Endothelial cell of umbilical vein (primary cell): ENCODE measurements at places on chromosomes 3 and 15. TPM values are rescaled to one million over a fixed set of nuclear protein-coding genes. Genes with fewer than 3 reads are reported as not detected.

Gene CDHR4
- total RNA-seq, result not detected in 2 replicates

Gene TIMP4
- total RNA-seq, result 0.40 TPM in 1 of 2 replicates, not detected in the other

Gene CFAP92
- 0.21 and 0.62 TPM in 2 replicates for total RNA-seq

Gene LRRC58
- total RNA-seq, result 11.9 and 12.3 TPM in 2 replicates

Gene IGSF10
- not detected in 2 replicates for total RNA-seq

Gene PDHB
- 59.3 and 60.8 TPM in 2 replicates for total RNA-seq

Gene MME
- total RNA-seq, result 8.4 and 10.5 TPM in 2 replicates

Gene CAMK2N2
- not detected in 2 replicates for total RNA-seq

Gene P3H2
- total RNA-seq, result 4.8 and 6.6 TPM in 2 replicates

Gene A4GNT
- total RNA-seq, result not detected in 2 replicates

Gene BCHE
- 0.27 and 2.4 TPM in 2 replicates for total RNA-seq

Gene C3orf49
- not detected in 2 replicates for total RNA-seq

Gene ERICH6
- total RNA-seq, result not detected in 2 replicates

Gene GOLGA8B
- 36.0 and 45.0 TPM in 2 replicates for total RNA-seq

Gene GOLGA8H
- total RNA-seq, result 2.3 and 3.3 TPM in 2 replicates

Gene REC114
- total RNA-seq, result not detected in 2 replicates

Gene CPLX3
- 0.16 TPM in 1 of 2 replicates, not detected in the other for total RNA-seq

Gene SPRED1
- total RNA-seq, result 10.7 and 16.4 TPM in 2 replicates

Gene SIDT1
- total RNA-seq, result not detected in 2 replicates

Gene CEMIP
- total RNA-seq, result not detected in 2 replicates

Gene SPINT1
- total RNA-seq, result 3.6 and 4.2 TPM in 2 replicates

Gene LNP1
- total RNA-seq, result 0.80 and 0.81 TPM in 2 replicates

Gene ZNF80
- not detected in 2 replicates for total RNA-seq

Gene PLA2G4D
- total RNA-seq, result not detected in 2 replicates

Gene GOLGA8J
- 0.35 TPM in 1 of 2 replicates, not detected in the other for total RNA-seq

Gene GAP43
- not detected in 2 replicates for total RNA-seq

Gene ZBTB11
- 14.7 and 15.8 TPM in 2 replicates for total RNA-seq
